ENCODE measurements at places on chromosomes 6 and 20.

DNA sequence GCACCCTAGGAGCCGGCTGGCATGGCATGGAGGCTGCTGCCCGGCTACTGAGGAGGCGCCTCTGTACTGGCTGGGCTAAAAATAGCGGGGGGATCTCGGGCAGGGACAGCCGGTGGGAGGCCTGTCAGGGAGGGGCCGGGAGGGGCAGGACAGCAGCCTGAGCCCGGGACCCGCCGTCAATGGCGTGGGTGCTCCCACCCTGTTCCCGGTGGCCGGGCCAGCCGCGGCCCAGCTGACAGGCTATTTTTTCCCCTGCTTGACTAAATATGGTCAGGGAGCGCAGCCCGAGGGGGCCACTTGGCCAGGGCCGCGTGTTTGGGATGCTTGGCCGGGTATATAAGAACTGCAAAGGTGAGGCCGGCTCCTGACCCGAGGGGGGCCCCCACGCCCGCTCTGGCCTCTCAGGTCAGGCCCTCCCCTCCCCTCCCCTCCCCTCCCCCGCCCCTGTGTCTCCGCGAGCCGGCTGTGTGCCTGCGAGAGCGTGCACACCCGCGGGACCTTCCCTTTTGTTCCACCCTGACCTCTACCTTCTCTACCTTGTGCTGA is 74.4 kb upstream of the GATA5 start:
- DNase-seq = no peak

- no peak for DNase-seq
These were observed 64.8 kb downstream of the SNX9 start for GRCh38 chr6:157887892-157888291.

GRCh38 chr20:11652128-11652527 is 265.6 kb upstream of the BTBD3 start:
- no peak for DNase-seq

DNA sequence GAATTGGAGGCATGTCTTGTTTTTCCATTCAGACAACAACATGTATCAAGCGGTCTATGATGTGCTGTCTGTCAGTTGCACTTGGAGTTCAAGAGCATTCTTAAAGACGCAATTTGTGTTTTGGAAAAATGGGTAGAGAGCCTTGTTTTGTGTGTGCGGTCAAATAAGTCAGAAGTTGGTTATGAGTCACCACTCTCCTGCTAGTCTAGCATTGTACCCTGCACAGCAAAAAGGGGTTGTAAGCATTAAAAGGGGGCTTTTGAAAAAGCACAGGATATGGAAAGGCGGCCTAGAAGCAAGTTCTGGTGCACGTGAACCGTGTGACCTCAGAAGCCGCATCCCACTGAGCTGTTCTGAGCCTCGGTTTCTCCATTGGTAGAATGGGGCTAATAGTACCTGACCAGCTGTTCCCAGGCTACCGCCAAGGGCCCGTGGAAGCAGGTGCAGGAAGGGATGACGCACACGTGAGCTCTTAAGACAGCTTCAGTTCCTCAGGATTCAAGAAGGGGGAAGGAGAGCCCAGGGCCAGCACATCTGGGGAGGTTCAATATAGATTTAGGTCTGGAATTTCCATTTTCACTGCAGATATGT is 61.6 kb upstream of the SNX9 start:
- no peak for DNase-seq

DNA sequence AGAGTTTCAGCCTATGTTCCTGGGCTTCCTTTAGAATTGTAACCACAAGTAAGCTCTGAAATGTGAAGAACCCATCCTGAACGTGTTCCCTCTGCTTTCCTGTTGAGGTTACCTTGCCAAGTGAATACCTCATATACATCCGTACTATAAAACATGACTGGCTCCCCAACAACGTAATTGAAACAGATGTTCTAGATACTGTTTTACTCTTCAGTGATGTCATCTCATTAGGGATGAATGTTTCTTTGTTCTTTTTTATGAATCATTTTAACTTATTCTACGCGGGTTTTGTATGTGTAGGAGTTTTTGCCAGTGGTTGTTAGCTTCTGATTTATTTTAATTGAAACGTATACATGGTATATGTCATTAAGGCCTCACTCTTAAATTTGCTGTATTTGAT is 166.8 kb downstream of the SAMD5 start:
- DNase-seq = no peak

DNA sequence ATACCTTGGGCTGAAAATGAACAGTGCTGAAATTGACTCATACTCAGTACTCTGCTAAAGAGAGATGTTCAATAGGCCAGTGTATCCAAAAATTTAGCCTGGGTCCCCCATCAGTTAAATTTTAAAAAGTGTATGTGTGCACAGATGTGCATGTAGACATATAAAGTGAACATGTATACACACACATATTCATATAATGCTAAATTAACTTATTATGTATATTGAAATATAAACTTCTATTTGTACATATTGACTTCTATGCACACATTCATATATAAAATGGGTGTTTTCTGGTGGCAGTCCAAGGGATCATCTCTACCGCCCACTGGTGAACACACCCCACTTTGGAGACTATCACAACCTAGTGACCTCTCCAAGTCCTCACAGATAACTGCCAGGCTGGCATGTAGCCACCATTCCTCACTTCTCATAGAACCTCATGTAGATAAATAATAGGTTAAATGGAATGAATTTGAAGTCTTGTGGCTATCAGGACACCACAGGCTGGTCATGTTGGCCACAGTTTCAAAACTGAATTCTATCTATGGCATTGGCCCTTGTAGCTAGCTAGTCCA is 8.8 kb downstream of the SLC22A16 start:
- DNase-seq = no peak

GRCh38 chr20:17179840-17180239 is 47.0 kb upstream of the PCSK2 start:
- no peak for DNase-seq

DNA sequence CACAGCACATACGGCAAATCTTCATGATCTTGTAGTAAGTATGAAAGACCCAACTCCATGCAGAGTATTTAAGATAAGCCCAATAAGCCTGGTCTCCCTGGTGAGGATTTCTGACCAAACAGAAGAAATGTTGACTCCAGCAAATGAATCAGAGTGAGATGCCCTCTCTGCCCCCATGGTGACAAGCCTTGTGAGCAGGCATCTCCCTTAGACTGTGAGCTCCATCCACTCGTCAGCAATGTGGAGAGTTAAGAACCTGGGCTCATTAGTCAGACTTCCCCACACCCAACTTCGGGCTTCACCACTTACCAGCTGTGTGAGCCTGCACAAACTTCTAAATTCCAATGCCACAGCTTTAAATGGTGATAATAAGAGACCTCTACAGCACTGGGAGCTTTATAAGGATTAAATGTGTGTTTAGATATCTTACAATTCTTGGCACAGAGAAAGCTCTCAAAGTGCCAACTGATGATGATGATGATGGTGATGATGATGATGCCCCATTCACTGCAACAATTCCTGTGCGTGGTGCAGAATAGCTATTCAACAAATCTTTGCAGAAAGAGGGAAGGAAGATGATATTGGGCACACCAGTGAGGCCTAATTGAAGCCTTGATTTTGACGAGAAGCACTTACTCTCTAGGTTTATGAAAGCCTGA is 253.4 kb upstream of the TAB2 start:
- no peak for DNase-seq

- no peak for DNase-seq
These were observed 261.4 kb downstream of the LRFN2 start for GRCh38 chr6:40325791-40326190.

DNA sequence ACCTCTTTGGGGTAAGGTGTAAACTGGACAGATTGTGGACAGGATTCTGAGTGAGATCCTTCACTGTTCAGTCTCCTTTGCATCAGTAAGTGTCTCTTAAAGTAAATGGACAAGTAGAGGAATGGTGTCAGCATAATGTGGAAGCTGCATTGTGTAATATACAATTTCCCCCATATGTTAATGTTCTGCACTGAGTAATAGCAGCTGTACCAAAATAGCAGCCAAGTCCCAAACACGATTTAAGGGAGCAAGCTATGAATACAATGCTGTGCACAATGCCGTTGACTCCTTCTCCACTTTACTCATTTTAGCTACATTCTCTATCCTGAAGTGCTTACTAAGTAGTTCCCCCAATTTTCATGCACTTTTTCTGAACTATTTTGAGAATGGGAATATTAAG is 21.1 kb upstream of the TRIM26 start:
- DNase-seq = no peak

DNA sequence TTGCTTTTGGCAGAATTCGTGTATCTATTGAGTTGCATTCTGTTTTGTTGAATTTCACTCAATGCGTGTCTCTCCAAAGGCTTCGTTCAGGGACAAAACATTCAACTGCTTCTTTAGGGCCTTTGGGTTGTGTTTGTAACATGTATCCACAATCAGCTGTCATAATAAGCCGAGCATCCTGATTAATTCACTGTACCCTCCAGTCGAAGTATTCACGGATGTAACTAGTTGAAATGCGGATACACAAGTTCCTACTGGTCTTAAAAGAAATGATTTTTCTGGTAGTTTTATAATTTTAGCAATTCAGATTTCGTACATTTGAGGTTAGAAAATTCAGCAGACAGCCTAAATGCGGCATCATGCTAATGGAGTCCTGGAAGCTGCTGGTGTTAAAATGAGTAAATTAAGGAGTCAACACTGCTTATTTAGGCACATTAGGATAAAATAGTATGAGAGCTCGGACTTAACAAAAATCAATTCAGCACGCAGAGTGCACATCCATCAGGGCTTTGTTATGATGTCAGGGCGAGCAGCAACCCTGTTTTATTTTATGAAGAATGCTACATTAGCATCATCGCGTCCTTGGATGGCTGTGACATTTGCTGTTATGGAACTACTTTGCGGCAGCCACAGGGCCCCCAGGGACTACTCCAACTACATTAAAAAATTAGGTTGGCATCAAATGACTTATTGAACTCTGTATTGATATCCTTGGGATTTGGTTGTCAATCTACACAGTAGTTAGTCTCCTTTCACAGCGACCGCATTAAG is 489.3 kb upstream of the FLRT3 start:
- DNase-seq = no peak

DNA sequence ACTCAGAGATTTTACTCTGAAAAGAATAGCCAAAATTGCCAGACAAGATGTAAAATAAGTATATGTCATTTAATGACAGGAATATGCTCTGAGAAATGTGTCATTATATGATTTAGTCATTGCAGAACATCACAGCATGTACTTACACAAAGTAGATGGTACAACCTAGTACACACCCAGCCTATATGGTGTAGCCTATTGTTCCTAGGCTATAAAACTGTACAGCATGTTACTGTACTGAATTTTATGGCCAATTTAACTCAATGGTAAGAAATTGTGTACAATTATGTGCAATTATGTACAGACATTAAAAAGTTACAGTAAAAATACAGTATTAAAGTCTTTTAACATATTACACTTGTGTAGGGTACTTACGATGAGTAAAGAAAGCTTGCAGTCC is 311.9 kb upstream of the EPHA7 start:
- no peak for DNase-seq

- no peak for DNase-seq
These were observed 227.4 kb upstream of the PLN start for GRCh38 chr6:118320652-118321051.

DNA sequence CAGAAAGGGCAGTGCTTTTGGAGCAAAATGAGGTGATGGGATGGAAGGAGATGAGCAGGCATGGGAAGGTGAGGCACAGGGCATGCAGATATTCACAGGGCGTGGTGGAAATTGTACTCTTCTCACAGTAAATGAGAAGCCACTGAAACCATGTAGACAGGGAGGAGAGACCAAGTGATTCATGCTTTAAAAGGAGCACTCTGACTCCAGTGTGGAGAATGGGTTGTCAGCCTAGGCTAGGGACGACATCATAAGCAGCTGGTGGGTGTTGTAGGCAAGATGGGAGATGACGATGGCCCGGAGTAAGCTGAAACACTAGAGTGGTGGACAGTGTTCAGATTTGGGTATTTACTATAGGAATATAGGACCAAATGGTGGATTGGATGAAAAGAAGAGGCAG is 18.4 kb downstream of the PDE7B start:
- DNase-seq = no peak

DNA sequence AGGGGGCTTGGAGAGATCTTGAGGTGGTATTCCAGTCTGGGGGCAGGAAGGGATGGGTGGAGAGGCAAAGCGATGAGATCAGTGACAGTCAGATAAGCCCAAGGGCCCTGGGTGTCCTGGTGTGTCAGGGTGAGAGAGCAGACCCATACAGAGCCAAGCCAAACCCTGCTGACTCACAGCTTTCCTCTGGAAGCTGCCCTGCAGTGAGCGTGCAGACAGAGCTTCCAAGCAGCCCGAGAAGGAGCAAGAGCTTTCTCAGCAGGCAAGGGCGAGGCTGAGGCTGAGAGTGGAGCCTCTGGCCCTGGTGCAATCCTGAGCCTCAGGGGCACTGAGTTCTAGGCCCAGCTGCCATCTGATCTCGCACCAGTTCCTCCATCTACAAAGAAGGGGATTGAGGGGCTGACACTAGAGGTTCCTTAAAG is 91.1 kb upstream of the HIVEP1 start:
- no peak for DNase-seq

GRCh38 chr6:3962291-3963280 is 113.4 kb downstream of the FAM50B start:
- no peak for DNase-seq

DNA sequence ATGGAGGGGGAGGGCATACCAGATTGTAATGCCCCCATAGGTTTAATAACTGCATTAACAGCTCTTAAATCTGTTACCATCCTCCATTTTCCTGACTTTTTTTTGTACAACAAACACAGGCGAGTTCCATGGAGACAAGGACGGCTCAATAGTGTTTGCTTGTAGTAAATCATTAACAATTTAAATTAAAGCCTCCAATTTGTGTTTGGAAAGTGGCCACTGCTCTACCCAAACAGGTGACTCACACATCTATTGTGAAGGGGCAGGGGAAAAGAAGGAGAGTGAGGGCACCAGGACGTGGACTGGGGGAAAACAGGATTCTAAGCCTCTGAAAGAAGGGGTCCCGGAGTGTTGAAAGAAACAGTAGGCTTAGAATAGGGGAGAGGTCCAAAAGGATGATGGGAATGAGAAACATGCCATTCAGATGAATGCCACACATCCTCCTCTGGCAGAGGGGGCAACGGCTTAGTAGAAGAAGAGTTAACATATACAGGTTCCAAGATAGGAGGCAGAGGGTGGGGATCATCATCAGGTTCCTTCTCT is 6.9 kb downstream of the GLYATL3 start:
- no peak for DNase-seq

DNA sequence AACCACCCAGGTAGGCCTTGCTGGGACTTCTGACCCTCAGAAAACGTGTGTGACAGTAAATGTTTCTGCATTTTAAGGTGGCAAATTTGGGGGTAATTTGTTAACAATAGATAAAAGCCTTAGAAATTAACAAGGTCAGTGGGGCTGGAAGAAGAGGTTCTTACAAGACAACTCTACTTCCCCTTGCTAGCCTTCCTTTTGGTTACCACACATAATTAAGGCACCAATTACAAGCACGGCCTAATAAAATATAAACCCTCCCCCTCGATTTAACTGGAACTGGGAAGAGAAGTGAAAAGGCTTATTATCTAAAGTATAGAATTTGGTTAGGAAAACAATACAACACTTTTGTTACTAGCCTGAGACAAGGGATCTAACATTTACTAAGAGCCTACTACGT is 38.8 kb downstream of the ELOVL5 start:
- DNase-seq = no peak

DNA sequence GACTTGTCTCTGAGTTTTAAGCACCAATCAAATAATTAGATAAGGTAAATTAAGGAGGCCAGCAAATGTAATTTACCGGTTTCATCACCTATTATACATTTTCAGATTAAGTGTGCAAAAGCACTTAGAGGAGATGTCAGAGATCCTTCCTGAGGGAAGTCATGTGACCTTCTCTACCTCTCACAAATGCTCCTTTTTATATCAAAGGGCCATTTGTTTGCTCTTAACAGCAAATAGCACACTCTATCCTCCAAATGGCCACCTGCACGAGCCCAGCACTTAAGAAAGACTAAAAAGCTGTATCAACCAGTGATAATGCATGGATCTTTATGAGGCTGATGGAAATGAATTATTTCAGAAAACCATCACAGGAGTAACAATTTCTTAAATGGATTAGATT is 149.4 kb downstream of the ELOVL4 start:
- DNase-seq = no peak
